Psoas muscle (tissue), 8 donors: ENCODE measurements at places on chromosomes 4 and X. TPM values are rescaled to one million over a fixed set of nuclear protein-coding genes. Genes with fewer than 3 reads are reported as not detected.

Gene SOX3
- not detected for total RNA-seq

Gene HS6ST2
- total RNA-seq, result 9.0 TPM

Gene TKTL2
- not detected for total RNA-seq

DNA sequence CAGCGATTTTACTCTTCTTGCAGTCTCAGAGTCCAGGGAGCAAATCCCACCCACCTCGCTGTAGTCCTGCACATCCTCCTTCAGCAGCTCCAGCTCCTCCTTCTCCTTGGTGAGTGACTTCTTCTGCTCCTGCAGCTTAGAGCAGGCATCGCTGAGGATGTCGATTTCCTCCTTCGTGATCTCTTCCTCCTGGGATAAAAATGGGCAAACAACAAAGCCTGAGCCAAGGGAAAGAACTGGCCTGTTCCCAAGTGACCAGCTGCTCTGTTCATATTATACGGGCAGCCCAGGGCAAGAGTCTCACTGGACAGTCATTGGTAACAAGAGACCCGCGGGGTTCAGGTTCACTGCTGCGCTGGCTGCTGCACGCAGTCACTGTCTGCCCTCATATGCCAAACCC lies 26.2 kb downstream of the FGFR3 start:
- no peak overlapping the region for H3K4me3 ChIP-seq
- peak overlapping the region; percentile 61 for H3K27ac ChIP-seq
- H3K27me3 ChIP-seq, result no peaks in the 10 kb centered on the region
- peak; percentile 58 for DNase-seq
- H3K4me1 ChIP-seq, result peaks cover 23% of the 10 kb centered on the region

DNA sequence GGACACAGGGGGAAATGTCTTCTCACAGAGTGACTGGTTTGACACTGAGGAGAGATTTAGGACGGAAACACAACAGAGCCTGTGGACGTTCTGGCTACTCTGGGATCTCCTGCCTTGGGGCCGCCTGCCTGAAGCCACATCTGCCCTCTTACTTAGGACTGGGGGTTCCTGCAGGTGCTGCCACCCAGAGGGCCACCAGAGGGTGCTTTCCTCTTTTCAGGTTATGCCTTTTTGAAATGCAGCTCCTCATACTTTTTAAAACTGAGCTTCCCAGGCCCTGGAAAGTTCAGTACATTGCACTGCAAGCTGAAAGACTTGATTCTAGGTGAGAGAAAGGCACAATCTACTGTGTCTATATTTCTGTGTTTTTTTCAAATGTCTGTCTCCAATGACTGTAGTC lies 92.2 kb upstream of the PGRMC2 start:
- DNase-seq, result peak; percentile 26
- no peaks in the 10 kb centered on the region for H3K27me3 ChIP-seq
- H3K27ac ChIP-seq, result no peak overlapping the region
- H3K4me3 ChIP-seq, result no peak overlapping the region

DNA sequence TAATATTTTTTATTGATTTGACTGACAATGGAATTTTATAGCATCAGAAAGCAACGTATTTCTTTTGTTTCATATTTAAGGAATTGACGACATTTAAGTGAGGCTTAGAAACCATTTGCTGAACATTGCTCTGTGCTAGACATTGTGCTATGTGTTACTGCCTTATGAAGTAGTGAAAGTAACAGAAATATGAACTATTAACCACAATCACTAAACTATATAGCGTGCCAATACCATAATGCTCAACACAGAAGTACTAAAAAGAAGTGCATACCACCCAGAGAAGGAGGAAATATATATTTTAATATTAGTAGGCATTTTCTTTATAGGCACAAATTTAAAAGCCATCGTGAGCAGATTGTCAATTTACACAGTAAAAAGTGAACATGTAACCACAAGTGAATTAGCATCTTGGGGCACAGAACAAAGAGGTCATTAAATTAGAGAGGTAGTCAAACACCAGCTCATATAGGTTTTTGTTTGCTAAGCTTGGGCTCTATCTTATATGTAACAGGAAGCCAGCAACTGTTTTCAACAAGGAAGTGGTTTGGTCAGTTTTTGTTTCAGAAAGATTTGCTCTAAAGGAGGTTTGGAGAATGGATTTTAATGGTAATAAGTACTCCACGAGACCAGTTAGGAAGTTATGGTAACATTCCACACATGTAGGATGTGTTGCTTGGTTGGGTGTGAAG lies 270.7 kb downstream of the GRXCR1 start:
- no peak overlapping the region for H3K27ac ChIP-seq
- DNase-seq, result no peak
- H3K36me3 ChIP-seq, result no peaks in the 10 kb centered on the region

GRCh38 chr4:59597536-59598329 lies 1602.4 kb upstream of the ADGRL3 start:
- no peak overlapping the region for H3K27ac ChIP-seq
- no peaks in the 10 kb centered on the region for H3K4me1 ChIP-seq
- no peak for DNase-seq
- no peaks in the 10 kb centered on the region for H3K27me3 ChIP-seq
- no peaks in the 10 kb centered on the region for H3K36me3 ChIP-seq
